ENCODE measurements at places on chromosomes 1 and 21. TPM values are rescaled to one million over a fixed set of nuclear protein-coding genes. Genes with fewer than 3 reads are reported as not detected.

DNA sequence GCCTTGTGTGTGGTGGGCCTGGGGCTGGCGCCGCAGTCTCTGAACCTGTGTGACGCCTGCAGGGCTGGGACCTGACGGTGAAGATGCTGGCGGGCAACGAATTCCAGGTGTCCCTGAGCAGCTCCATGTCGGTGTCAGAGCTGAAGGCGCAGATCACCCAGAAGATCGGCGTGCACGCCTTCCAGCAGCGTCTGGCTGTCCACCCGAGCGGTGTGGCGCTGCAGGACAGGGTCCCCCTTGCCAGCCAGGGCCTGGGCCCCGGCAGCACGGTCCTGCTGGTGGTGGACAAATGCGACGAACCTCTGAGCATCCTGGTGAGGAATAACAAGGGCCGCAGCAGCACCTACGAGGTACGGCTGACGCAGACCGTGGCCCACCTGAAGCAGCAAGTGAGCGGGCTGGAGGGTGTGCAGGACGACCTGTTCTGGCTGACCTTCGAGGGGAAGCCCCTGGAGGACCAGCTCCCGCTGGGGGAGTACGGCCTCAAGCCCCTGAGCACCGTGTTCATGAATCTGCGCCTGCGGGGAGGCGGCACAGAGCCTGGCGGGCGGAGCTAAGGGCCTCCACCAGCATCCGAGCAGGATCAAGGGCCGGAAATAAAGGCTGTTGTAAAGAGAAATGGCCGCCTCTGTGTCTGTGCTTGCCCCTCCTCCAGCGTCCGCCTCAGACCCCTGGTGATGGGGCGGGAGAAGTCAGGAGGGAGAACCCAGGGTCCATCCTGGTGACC, 788 bp downstream of the ISG15 start:
- DNase-seq: no peak

DNA sequence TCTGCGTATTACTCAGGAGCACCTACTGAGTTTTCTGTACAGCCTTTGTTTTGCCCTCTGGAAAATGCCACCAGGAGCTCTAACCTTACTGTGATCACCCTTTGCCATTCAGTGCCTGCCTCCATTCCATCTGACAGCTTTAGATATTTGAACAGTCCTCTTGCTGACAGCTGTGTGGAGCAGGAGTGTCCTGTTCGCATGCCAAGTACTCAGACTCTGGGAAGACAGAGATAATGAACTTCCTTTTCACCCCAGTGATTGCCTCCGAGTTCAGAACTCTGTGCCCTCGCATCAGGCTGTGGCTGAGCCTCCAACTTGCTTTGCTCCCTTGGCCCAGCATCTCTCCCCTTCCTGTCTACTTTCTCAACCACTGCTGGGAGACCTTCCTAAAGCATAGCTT, 74.0 kb downstream of the CACNA1E start:
- no peak for DNase-seq

- DNase-seq: no peak
Observed at GRCh38 chr1:47759936-47760629, 237.1 kb downstream of the TRABD2B start.

DNA sequence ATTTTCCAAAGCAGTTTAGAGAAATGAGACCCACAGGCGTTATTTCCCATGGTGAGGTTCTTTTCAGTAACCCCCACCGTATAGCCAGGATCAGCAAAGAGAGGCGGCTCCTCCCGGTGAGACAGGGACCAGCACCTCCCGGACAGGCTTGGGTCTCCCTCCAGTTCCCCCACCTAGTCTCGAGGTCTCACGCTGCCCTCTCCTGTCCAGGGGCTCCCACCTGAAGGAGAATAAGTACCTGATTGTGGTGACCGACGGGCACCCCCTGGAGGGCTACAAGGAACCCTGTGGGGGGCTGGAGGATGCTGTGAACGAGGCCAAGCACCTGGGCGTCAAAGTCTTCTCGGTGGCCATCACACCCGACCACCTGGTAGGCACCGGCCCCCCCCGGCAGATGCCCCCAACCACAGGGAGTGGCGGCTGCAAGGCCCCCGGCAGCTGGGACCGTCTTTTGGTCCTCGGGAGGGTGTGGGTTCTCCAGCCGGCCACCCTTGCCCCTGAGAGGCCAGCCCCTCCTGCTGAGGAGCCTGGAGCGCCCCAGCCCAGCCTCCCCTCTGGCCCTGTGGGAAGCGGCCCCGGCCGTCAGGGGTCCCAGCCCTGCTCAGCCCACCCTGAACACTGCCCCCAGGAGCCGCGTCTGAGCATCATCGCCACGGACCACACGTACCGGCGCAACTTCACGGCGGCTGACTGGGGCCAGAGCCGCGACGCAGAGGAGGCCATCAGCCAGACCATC, 4.9 kb downstream of the COL6A1 start:
- DNase-seq: no peak

DNA sequence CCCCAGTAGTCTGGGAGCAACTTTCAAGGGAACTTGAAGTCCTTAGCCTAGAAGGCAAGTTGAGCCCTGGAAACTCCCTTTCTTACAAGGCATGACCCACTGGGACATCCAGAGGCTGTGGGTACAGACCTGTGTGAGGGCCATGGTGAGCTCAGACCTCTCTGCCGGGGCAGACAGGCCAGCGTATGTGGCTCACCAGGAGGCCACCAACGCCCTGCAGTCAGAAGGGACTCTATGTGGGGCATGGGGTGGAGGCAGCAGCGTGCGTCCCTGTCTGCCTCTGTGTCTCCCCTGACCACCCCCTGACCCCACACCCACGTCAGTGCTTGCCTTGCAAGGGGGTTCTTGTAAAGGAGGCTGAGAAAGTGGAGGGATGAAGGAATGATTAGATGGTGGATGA, 10.8 kb downstream of the COQ8A start:
- no peak for DNase-seq

DNA sequence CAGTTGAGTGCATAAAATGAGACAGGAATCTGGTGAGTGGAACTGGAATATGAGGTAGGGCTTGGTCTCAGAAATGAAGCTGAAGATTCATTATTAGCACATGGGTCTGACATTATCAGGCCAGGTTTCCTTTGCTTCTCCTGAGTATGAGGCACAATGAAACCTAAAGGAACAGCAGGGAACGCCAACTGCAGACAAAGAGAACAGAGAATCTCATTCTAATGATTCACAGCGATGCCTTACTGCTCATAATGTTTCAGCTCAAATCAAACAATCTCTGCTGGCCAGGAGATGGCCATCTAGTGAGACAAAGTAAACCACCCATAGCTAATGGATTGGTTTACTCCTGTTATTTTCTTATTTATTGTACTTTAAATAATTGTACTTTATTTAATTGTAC, 133.5 kb downstream of the C1orf21 start:
- no peak for DNase-seq

- DNase-seq: peak; percentile 45
Observed at GRCh38 chr1:54375712-54376429, 30.3 kb downstream of the SSBP3 start.

- DNase-seq: no peak
Observed at GRCh38 chr21:34642211-34643075, 26.4 kb upstream of the CLIC6 start.

ORC1 gene
- total RNA-seq: 1.1 TPM

DNAJC28 gene
- total RNA-seq: 9.8 TPM

Measured in thyroid gland (tissue), 4 donors.